ENCODE measurements at places on chromosomes 3 and 15.

DNA sequence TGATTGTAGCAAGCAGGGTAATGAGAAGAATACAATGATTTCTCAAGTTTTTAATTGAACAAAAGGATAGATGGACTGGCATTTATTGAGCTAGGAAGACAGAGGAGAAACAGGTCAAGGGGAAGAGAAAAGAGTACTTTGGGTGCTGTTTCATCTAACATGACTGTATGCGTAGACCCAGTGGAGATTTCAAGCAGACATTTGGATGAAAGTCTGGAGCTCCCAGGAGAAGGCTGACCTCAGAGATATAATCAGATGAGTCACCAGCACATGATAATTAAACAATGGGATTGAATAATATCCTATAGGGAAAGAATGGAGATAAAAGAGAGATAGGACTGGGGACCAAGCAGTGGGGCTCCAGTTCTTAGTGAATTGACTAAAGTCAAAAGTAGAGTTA is 194.9 kb downstream of the ARRDC4 start:
- no peak for DNase-seq

GRCh38 chr3:115469649-115470048 is 153.7 kb upstream of the GAP43 start:
- no peak for DNase-seq

DNA sequence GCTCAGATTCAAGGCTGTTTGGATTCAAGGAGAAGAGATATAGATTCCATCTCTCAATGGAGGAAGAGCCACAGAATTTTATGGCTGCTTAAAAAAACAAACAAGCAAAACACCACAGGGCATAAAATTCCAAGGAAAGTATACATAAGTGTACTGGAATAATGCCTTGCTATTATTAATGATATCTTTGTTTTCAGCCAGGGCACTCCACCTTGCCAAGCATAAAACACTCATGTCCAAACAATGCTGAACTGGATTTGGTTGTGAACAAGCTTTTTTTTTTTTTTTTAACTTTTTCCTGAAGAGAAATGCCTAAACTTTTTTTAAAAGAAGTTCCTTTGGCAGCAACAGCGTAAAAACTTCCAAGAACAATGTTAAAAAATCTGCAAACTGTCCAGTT is 4.8 kb upstream of the CLSTN2 start:
- no peak for DNase-seq

- no peak for DNase-seq
Measured at GRCh38 chr3:42764561-42765295, 8.3 kb downstream of the CCDC13 start.

DNA sequence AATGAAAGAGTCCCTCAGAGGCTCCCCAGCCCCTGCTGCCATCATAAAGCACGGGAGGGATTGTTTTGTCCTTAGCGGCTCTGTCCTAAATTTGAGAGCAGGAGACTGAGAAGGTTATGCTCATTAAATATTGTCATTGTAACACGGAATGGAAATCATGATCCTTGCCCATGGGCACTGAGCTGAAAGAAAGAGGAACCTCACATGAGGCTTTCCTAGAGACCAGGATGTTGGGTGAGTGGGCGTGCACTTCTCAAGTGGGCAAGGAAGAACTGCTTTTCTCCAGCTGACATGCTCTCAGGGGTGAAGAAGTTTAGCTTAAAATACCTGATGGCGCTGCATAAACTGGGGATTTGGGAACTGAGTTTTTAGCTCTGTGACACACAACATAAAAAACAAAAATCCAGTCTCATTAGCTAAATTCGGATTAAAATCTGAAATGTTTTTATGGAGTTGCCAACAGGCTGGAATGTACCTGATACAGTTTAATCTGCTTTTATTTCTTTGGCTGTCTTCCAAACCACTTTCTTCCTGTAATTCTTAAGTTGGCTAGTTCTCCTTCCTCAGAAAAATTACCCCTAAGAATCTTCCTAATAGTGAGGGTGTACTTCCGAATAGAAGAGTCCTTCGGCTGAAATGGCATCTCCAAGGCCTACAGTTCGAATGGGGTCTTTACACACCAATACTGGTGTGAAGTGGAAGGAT is 31.7 kb downstream of the ADPGK start:
- no peak for DNase-seq

Data from stimulated activated CD8-positive, alpha-beta memory T cell treated with anti-CD3 and anti-CD28 coated beads, Interleukin-7, amount 100 ng/mL, for 1 hour (primary cell).